MG63 (cell line): ENCODE measurements at places on chromosomes 13 and 19.

- DNase-seq = peak; percentile 46
These were observed 14.5 kb upstream of the ICAM3 start for GRCh38 chr19:10353793-10354391.

DNA sequence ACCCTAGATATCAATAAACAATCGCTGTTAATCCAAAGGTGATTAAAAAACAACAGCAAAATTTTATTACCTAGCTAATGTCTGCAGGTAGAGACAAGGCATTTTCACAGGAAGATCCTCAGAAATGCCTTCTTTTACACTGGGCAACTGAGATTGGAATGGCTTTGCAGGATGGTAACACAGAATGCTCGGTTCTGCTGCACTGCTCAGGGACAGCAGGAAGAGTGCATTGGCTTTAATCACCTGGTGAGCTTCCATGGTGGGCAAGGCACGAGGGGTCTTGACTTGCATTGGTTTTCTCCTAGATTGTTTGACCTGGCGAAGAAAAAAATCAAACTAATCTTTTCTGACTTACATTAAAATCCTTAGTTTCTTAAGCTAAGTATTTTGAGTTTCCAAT, 68.3 kb upstream of the FBXL3 start:
- no peak for DNase-seq

- DNase-seq = no peak
These were observed 29.4 kb upstream of the ZNF492 start for GRCh38 chr19:22604571-22605274.

GRCh38 chr19:11887611-11888531, at the start of gene ZNF69:
TSS of gene ZNF69 (plus strand) at chr19:11887782. CDS start at chr19:11887924, 142 bp downstream.
- peak; percentile 38 for DNase-seq

DNA sequence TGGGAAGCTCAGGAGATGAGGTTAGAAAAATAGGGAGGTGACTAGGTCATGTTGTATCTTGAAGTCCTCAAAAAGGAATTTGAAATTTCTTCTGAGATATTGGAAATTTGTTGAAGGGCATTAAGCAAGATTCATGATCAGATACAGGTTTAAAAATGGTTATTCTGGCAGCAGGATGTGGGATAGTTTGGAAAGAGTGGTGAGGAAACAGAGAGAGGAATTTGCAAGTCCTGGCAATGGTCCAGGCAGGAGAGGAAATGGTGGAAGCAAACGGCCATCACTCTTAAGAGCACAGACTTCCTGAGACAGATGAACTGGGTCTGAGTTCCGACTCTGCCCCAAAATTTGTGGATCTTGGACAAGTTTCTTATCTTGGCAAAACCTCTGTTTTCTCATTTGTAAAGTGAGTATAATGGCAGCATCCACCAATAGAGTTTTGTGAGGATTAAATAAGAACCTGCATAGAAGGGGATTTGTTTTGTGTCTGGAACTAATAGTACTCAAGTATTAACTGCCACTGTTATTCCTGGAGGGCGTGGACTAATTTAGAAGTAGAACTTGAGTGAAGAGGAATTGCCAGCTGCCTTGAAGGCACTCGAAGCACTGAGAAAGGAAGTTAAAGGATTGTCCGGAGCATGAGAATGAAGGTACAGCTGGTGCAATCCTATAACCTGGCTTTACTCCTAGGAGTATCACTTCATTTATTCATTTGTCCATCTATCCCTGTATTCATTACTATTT, 99.6 kb downstream of the CCNA1 start:
- DNase-seq = peak; percentile 80

DNA sequence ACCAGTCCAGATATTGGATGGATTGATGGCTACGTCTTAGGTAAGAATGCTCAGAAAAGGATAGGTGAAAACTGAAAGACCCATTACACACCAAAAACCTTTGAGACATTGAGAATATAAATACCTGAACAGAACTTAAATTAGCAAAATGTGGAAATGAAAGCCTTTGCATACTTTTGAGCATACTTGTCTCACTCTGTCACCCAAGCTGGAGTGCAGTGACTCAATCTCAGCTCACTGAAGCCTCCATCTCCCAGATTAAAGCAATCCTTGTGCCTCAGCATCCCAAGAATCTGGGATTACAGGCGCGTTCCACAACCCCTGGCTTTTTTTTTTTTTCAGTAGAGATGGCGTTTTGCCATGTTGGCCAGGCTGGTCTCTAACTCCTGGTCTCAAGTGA, 695.3 kb downstream of the DACH1 start:
- no peak for DNase-seq

- no peak for DNase-seq
These were observed 12.9 kb downstream of the TPM4 start for GRCh38 chr19:16089010-16089846.

DNA sequence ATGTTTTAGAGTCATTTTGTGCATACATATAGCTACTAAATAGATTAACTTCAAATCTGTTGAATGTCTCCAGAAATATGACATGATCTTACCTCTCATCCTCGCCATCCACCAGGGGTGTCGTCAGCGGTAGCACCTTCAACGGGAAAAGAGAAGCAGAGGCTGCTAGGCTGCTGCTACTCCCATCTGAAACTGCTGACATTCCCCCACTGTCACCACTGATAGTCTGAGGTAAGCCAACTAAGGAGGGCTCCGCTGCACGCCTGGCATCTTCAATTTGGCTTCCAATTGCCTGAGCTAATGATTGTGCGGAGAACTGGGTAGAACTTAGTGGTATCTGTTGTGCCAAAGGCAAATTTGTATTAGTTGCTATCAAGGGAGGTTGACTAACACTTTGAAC, 3.1 kb downstream of the TSC22D1 start:
- DNase-seq = no peak

GRCh38 chr19:4691373-4691772, 21.2 kb upstream of the MYDGF start:
- no peak for DNase-seq

GRCh38 chr13:113921763-113922162, 52.1 kb downstream of the C13orf46 start:
- DNase-seq = no peak

GRCh38 chr19:11984986-11985385, 20.1 kb downstream of the ZNF763 start:
- DNase-seq = no peak

DNA sequence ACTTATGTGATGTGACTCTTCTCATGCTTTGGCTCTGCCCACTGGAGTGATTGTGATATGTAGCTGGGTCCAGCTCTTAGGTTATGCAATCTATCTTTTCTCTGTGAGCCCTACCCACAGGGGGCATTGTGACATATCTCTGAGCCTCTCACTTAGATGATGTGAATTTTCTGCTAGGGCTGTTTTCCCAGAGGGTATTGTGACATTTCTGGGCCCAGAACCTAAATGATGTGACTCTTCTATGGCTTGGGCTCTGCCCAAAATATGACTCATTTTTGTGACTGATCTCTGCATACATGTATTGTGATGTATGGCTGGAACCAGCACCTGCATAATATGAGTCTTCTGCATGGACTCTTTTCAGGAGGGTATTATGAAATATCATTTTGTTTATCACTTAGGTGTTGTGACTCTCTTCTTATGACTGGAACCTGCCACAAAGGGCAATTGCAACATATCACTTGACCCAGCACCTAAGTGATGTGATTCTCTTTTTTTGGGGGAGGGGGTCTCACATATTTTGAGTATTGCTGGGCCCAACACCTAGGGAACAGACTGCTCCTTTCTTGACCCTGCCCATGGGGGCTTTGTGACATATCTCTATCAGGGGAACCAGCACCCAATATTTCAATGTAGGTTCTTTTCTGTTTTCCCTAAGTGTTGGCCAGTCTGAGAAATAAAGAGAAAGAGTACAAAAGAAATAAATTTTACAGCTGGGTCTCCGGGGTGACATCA, 12.1 kb upstream of the ZNF254 start:
- peak; percentile 11 for DNase-seq
